Lower leg skin (tissue), 4 donors: ENCODE measurements at places on chromosomes 16 and 17. TPM values are rescaled to one million over a fixed set of nuclear protein-coding genes. Genes with fewer than 3 reads are reported as not detected.

- peak; percentile 37 for DNase-seq
Measured at GRCh38 chr17:8470447-8471047, 34.9 kb downstream of the NDEL1 start.

DNA sequence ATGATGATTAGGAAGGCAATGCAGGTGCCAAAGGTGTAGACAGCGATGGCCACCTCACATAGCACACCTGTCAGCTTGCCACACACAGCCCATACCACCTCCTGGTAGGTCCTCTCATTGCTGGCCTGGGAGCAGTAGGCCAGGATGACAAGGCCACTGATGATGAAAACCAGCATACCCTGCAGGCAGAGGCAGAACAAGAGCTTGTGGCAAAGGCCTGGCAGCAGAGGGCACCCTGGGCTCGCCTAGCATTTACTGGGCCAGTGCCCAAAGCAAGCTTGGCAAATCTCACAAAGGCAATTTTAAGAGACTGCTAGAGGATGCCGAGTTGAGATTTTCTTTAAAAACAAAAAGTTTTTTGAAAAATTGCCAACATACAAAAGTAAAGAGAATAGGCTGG is 5.9 kb downstream of the SLC38A7 start:
- DNase-seq = no peak

GRCh38 chr17:38910325-38910724 is 15.1 kb upstream of the LASP1NB start:
- DNase-seq = peak; percentile 23

GRCh38 chr16:35908942-35909341 is 2449.5 kb downstream of the TP53TG3F start:
- DNase-seq = no peak

- no peak for DNase-seq
Measured at GRCh38 chr17:31752584-31752983, 106.5 kb downstream of the COPRS start.

The SLC6A2 gene
- 7.2 TPM for total RNA-seq

- DNase-seq = no peak
Measured at GRCh38 chr16:560204-560700, at the start of gene PRR35. Gene PRR35, plus strand, starts transcription at chr16:560394. Its CDS starts 2,901 bp downstream, at chr16:563295.

DNA sequence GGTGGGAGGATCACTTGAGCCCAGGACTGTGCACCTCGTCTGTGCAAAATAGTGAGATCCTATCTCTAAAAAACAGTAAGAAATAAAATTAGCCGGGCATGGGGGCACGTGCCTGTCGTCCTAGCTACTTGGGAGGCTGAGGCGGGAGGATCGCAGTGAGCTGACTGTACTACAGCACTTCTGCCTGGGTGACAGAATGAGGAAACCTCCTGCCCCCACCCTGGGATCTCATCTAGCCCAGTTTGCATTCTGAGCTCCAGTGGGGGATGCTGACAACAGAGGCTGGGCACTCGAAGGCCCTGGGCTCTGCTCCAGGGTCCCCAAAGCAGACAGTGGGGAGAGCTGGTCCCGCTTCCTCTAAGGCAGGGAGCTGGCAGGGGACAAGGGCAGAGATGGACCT is 7.1 kb downstream of the NAGPA start:
- DNase-seq = no peak

- no peak for DNase-seq
Measured at GRCh38 chr17:74603746-74604145, 11.7 kb upstream of the CD300LD start.

DNA sequence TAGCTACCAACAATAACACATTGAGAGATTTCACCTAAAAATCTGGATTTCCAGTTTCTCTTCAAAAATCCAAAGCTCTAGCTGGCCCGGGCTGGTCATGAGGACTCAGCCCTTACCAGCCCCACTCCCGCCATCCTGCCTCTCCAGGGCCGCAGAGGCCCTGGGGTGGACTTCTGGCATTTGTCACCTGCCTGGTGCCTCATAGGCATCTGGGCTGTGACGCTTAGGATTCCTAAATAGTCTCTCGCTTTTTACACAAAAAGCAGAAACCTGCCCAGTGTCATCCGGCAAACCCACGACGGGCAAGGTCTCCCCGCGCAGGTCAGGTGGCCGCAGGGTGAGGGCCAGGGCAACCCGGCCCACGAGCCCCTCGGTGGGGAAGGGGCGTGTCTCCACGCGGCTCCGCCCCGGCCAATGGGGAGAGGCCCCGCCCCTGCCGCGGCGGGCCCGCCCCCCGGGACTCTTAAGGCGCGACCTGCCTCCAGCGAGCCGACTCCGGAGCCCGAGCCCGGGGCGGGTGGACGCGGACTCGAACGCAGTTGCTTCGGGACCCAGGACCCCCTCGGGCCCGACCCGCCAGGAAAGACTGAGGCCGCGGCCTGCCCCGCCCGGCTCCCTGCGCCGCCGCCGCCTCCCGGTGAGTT is at the start of gene VASN:
Gene VASN, plus strand, starts transcription at position 492 of the 644 bp plus-strand sequence. CDS start 9,030 bp downstream, outside the sequence.
- peak; percentile 96 for DNase-seq

The SPNS3 gene
- total RNA-seq = 0.56 TPM

- DNase-seq = no peak
Measured at GRCh38 chr17:37117373-37118142, 168.8 kb downstream of the AATF start.

The OR2C1 gene
- total RNA-seq = not detected
